ENCODE measurements at places on chromosomes 2 and 18.

DNA sequence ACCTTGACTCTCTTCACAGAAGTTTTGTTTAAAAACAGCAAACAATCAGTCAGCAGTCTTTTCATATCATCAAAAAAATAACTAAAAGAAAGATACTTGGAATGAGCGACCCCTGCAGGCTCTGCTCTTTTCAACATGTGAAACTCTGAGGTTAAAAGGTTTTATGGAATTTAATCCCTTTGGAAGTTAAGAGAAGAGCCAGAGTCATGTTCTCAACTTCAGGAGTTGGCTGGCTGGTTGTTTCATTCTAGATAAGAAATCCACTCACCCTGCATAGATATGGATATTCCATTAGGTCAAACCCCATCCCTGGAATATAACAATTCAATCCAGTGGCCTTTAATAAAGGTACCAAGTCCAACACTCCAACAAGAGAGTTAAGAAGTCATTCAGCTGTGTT, 115.6 kb upstream of the RMDN2 start:
- peak; percentile 58 for DNase-seq

DNA sequence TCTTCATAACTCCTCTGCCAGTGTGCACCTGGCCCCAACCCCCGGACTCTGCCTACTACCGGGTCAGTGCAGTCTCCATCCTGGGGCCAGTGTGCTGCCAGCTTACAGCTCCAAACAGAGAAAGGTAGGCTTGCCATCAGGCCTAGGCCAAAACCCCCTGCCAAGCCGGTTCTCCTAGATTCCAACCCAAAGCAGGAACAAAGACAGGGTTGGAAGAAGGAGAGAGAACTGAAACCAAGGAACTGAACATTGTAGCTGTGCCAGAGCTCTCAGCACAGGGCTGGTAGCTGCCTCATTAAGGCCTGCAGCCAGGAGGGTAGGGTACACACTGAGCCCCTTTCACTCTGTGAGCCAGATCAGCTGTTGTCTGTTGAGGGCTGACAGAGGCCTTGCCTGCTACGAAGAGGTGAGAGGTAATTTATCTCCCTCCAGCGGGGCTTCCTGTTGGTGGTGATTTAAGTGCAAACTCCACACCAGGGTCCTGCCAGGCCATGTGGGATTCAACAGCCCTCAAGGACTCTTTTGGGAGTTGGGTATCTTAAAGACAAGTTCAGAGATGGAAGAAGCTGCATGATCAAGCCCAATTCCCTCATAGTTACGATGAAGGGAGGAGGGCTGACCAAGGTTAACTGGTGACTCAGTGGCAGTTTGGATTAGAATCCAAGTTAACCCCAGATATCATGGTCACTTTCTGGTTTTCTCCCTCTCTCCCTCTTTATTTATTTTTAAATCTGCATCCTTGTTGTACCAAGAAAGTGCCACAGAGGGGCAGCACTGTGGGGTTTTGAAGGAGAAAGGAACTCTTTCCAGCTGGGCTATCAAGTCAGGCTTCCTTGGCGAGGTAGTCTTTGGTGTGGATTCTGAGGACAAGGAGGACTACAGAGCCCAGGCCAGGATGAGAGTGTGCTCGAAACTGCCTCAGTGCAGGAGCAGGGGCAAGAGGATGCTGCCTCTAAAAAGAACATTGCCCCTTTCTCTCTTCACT, 48.1 kb downstream of the CYRIA start:
- DNase-seq = no peak

DNA sequence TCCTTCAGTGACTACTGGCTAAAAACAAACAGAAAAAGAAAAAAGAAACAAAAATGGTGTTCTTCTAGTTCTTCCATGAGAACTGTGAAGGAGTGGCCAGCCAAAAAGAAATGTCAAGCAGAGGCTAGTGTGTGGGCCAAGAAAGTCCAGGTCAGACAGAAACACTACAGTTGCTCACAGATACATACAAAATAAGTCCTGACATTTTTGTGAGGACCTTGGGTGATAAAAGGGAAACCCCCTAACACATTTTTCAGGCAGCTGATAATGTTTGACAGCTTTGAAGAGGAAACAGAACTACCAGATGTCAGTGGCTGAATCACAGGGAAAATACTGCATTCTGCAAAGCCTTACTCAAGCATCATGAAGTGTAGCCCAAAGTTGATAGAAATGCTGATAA, 28.1 kb downstream of the ARHGAP25 start:
- peak; percentile 78 for DNase-seq

GRCh38 chr2:767944-768343, 90.7 kb upstream of the TMEM18 start:
- no peak for DNase-seq

GRCh38 chr2:9297807-9298206, 91.2 kb downstream of the ASAP2 start:
- no peak for DNase-seq

DNA sequence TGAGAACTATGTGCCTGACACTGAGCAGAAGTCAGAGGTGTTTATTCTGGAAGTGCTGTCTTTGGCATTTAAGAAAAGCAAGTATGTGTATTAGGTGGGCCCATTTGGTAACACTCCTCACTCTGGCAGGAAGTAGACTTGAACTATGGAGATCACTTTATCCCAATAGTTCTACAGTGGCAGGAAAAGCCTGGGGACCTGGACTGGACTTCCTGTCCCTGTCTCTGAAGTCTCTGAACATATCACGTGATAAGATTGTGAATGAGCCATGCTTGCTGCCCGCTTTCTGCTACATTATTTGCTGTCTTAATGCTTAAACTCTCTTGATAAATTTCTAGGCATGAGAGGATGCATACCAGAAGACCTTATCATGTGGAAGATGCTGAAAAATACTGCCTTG, 203.7 kb downstream of the MYO3B start:
- DNase-seq = no peak

GRCh38 chr2:88885679-88886416, 194.4 kb downstream of the RPIA start:
- peak; percentile 26 for DNase-seq

DNA sequence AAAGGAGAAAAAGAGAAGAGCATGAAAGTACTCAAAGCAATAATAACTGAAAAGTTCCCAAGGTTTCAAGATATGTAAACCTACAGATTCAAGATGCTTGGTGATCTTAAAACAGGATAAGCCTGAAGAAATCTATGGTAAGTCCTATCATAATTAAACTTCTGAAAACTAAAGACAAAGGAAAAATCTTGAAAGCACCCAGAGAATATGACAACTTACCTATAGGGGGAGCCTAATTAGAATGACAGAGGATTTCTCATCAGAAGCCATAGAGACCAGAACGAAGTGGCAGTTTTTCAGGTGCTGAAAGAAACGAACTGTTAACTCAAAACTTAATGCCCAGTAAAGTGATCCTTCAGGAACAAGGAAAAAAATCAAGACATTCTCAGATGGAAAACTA, 59.7 kb downstream of the XDH start:
- no peak for DNase-seq

DNA sequence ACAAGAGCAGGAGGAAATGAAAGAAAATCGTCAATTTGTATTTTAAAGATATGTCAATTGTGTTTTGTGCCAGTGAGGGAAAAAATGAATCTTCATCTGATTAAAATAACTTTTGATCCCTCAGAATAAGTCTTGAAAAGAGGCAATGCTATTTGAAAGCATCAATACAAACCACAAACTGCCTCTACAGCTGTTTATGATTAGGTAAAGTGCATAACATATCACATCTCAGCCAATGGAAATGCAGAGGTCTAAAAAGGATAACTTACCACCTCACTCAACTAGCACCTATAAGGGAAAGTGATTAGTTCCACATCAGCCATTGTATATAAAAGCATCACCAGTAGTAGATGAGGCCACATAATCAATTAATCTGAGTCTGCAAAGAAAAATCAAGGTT, 492.2 kb upstream of the CDH2 start:
- no peak for DNase-seq

DNA sequence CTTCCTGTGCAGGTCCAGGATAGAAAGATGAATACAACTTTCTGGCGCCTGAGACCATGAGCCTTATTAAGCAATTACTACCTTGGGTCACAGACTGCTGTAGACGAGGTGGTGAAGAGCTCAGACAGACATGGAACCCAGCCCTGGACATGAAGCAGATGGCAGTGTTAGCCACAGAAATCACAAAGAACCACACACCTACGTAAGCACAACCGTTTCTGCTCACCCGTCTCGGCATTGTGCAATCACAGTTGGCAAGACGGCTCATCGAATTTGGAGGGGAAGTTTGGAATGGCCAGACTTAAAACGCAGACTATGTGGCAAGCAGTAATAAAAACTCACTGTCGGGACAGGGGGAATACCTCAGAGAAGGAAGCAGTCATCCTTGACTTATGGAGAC, 24.3 kb upstream of the ASPRV1 start:
- DNase-seq = peak; percentile 96

- no peak for DNase-seq
These were observed 12.0 kb upstream of the CEP68 start for GRCh38 chr2:65044097-65044735.

DNA sequence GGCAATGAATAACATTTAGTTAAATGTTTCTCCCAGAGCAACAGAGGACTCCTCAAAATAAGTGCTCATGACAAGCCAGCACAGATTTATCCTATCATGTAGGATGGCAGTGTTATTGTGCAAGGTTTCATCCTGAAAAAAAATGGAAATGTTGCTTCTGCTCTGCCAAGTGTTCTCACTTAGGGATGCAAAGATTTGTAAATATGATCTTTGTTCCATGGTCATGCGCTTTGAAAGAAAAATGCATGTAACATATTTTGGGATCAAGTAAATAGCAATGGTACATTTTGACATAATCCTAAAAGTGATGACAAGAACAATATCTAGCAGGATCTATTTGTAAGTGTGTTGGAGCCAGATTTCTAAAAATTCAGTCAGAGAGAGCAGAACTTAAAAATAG, 229.5 kb upstream of the CCDC150 start:
- DNase-seq = no peak

DNA sequence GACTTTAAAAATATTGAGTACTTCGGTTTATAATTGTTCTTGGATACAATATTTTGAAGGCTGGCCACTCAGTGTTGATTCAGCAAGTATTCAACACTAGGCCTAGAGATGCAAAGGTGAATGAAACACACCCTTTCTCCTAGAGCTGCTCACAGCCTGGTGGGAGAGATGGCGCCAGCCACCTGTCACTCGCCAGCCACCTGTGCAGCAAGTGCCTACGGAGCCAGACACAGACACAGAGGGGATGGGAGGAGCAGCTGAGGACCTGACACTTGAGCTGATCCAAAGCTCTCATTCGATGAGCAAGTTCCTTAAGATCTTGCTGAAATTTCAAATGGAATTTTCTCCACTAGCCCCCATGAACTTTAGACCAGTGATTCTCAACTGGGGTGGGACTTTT, 151.1 kb upstream of the RIOK3 start:
- DNase-seq = no peak

DNA sequence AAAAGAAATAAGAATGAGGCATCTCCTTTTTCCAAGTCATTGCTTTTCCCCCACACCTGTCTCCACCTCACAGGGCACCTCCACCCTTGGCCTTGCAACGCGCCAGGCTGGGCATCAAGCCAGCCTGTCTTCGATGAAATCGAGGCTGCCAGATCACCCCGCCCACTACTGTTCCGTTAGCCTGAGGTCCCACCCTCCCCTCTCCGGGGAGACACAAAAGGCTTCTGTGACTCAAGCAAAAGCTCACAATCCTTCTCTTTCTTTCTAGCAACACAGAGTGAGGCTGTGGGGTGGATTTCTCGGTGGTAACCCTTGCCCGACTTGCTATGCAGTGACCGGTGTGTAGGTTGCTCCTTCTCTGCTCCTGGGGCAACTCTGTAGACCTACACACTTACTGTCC, 9.9 kb downstream of the TNP1 start:
- DNase-seq = no peak

DNA sequence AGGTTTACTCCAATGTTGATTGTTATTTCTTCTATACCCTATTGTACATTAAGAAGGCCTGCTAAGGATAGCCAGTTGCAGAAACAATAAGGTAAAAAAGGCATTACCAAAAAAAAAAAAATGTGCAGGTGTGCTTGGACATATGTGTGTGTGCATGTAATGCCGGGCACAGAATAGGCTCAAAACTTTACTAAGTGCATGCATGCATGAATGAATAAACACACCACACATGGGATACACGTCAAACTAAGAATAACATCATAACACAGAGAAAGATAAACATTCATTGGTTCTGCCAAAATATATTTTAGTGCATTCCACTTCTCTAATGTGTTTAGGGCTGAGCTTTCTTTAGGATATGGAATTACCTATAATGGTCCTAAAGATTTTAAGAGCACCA, 298.2 kb downstream of the TCF4 start:
- DNase-seq = no peak

DNA sequence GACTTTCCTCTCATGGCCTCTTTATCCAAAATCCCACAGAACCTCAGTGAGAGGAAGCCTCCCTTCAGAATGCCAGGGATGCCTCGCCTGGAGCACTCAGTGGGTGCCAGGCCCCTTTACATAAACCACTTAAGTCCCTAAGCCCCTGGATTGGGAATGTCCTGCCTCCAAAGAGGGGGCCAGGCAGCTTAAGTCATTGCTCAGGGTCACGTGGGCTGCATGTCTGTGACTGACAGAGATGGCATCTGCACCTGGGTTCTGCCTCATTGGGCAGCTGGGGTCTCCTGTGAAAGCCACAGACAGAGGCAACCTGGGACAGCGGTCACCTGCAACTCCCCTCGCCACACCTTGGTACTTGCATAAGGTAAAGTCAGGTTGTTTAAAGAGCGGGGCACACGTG, 93.5 kb downstream of the MYT1L start:
- DNase-seq = no peak

GRCh38 chr2:136065384-136065783, 52.6 kb downstream of the CXCR4 start:
- DNase-seq = no peak

DNA sequence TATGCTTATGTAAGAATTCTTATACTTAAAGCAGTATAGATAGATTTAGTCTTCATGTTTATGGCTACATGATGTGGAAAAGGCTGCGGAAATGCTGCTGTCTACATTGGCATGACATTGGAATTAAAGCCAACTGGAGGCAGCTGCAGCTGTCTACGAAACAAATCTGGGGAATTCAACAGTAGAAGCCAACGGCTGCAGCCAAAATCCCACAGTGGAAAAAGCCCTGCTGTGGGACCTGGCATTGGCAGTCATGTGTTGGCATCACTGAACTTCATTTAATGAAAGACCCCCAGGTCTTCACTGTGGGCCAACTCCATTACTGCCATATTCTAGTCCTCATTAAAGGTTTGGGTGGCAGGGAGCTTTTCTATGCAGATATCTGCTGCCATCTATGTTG, 223.6 kb downstream of the SLC8A1 start:
- no peak for DNase-seq

DNA sequence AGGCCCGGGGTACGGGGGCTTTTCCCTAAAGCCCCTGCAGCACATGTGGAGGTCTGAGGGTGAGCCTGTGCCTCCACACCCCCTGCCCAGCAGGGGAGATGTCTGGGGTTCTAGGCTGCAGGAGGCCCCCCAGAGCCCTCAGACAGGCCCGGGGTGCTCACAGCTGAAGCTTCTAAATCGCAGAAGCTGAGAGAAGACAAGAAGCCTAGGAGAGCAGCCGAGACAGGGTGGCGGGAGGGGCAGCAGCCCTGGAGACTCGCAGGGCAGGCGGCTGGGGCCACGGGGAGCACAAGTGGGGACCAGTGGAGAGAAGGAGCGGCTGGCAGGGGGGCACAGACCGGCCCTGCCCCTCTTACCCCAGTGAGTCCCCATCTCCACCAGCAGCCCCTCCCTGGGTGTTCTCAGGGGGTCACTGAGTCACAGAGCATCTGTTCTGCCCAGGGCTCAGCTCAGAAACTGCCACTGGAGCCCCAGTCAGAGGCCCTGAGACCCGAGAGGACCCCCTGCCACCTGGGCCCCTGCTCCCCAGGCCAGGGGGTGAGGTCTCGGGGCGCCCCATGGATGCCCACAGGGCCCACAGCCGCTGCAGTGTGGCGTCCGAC, 26.1 kb downstream of the GPC1 start:
- DNase-seq = no peak
